Stimulated activated CD4-positive, alpha-beta T cell treated with anti-CD3 and anti-CD28 coated beads, Interleukin-12 subunit alpha, Interleukin-12 subunit beta, amount 100 ng/mL, for 24 hours (primary cell): ENCODE measurements at places on chromosomes 6 and 20.

- no peak for DNase-seq
Measured at GRCh38 chr6:130366107-130367005, 539 bp downstream of the TMEM200A start.

DNA sequence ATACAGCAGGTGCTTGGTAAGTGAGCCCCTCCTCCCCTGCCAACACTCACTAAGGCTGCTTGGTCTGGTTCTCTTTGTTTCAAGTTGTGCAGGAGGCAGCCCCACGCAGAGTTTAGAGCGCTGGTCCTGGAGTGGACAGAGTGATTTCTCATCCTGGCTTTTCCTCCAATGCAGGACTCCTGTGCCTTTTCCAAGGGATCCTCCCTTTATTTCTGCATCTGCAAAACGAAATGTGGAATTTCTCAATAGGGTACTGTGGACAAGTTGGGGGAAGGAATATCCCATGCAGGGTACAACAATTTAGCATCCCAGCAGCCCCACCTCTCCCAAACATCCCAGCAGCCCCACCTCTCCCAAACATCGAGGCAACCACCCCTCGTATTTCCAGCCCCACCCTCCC lies 30.6 kb upstream of the CCDC167 start:
- no peak for DNase-seq

DNA sequence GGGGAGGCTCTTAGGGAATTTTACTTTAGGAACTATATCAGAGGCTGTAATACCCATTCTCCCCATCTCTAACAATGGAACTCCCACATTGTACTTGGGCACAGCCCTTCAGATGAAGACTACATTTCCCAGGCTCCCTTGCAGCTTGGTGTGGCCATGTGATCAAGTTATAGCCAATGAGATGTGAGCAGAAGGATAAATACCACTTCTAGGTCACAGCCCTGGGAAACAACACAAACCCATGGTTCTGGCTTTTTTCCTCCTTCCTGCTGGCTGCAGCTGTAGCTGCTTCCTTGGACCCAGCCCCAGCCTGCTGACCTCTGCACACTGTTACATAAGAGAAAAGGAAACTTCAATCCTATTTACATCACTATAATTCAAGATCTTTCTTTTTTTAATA lies 445.9 kb upstream of the JARID2 start:
- DNase-seq: peak; percentile 5

DNA sequence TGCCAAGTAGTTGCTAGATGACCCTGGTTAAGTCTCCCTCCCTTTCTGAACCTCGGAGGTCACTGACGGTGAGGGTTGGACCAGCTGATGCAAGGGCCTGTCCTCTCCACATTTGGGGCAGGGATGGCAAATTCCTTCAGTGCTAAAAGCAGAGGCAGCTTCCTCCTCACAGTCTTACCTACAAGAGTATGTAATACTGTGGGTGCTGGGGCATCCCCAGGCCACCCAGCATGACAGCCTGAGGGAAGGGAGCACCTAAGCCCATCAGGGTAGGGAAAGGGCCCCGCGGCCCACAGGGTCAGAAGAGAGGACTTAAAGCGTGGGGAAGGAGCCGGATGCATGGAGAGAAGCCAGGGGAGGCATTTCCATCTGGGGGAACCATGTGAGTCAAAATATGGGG lies 38.0 kb downstream of the TGM3 start:
- DNase-seq: no peak

- no peak for DNase-seq
Measured at GRCh38 chr6:51768087-51768486, 319.3 kb downstream of the PKHD1 start.

GRCh38 chr6:25035512-25036435 lies 100.0 kb upstream of the RIPOR2 start:
- no peak for DNase-seq

- no peak for DNase-seq
Measured at GRCh38 chr6:41966214-41966920, 24.8 kb upstream of the CCND3 start.

DNA sequence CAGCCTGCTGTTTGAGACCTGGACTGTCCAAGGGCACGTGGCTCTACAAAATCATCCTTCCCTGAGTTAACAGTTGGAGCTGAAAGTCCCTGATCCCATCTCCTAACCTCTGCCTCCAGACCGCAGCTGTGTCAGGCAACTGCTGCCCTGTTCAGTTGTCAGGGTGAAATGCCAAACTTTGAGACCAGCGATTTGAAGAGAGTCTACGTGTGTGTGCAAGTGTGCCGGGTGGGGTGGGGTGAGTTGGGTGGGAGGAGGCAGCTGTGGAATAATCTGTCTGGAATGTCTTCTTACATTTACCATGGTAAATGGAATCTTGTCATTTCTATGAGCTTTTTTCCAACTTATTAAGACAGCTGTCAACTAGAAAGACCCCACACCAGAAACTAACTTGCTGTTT lies 81.0 kb upstream of the FAM8A1 start:
- DNase-seq: no peak

DNA sequence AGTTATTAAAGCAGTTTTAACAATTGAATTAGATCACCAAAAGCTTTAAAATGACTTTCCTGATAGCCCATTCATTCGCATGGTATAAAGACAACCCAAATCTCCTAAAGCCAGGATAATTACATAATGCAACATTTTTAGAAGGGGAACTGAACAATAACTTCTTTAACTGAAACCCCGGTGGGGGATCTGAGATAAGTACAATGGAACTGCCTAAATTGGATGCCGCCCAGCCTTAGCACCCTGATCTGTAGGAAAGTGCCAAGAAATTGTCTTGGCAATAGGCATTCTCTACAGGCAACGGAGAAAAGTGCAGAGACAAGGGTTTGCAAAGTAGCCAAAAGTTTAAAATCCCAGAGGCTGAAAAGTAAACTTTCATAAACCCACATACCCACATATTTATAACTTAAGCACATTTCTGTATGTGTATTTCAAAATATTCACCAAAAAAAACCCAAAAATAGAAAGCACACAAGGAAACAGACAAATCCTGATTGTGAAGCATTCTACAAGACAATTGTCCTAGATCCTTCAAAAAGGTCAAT lies 98.8 kb upstream of the BEND6 start:
- no peak for DNase-seq

GRCh38 chr20:64113796-64114355 lies 6.5 kb upstream of the NPBWR2 start:
- DNase-seq: no peak

DNA sequence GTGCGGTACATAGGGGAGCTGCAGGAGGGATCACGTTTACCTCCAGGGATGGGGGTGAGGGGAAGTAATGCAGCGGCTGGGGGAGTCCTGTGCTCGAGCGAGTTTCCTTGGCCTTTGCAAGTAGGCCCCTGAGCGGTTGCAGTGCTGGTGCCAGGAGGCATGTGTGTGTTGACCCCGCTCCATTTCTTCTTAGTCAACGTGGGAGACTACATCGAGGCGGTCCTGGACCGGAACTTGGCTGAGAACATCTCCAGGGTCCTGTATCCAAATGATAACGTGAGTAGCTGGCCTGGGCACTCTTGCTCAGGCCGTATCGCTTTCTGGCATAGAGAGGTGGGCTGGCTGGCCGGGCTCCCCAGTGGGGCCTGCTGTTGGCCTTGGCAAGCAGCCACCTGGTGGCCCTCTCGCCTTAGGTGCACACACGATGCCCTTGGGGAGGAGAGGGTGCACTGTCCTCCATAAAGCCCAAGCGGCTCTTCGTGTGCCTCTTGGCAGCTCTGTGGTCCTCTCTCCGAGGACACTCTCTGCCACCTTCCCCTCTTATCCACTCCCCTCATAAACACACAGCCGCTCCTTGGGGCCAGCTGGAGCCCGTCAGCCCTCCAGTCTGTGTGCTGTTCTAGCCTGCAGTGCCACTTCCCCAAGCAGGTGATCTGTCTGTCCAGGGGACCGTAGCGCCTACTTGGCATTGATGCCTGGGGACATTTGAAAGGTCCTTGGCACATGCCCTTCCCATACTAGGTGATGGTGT lies 29.3 kb downstream of the PYGB start:
- no peak for DNase-seq

GRCh38 chr6:31575952-31576685 lies 754 bp downstream of the TNF start:
- DNase-seq: no peak
